ENCODE measurements at places on chromosomes 7 and 10. TPM values are rescaled to one million over a fixed set of nuclear protein-coding genes. Genes with fewer than 3 reads are reported as not detected.

GRCh38 chr7:103691291-103691690 lies 245.3 kb upstream of the SLC26A5 start:
- no peak for DNase-seq

DNA sequence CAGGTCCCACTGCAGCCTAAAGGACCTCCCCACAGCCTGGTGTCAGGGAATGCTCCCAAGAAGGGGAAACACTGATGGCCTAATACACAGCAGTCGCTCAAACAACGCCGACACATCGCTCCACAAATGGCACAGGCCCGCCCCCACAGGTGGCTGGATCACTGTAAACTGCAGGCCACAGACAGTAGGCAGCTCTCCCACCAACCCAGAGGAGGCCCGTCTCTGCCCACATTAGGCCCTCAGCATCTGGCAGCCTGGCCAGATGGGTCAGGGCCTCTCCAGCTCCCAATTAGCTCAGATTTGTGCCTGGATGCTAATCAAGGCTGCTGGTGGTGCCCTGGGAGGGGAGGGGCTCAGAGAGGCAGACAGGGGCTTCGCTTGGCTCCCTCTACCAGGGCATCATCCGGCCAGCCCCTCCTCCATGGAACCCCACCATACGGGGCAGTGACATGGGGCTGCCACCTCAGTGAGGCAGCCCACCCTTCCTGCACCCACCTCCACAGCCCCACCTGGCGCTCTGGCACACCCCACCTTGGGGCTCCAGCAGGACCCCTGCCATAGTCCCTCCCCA lies 42.7 kb downstream of the CAMK2B start:
- DNase-seq: no peak

Gene PDLIM1
- total RNA-seq: 67.4 TPM

Gene HECW1
- 5.6 TPM for total RNA-seq

DNA sequence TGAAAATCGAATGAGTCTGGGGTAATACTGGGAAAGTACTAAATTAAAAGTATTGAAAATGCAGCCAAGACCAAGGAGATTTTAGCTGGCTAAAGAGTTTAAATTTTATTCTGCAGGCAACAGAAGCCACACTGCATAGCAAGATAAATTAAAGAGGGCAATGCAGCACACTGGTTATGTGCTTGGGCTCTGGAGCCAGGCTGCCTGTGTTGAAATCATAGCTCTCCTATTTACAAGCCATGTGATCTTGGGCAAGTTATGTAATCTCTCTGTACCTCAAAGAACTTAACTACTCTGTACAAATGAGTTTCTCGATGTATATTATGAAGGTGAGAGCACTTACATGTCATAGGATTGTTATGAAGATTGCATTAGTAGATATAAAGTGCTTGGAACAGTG lies 9.9 kb downstream of the SLC25A13 start:
- no peak for DNase-seq

- no peak for DNase-seq
Measured at GRCh38 chr10:36676756-36677430, 448.5 kb upstream of the ANKRD30A start.

DNA sequence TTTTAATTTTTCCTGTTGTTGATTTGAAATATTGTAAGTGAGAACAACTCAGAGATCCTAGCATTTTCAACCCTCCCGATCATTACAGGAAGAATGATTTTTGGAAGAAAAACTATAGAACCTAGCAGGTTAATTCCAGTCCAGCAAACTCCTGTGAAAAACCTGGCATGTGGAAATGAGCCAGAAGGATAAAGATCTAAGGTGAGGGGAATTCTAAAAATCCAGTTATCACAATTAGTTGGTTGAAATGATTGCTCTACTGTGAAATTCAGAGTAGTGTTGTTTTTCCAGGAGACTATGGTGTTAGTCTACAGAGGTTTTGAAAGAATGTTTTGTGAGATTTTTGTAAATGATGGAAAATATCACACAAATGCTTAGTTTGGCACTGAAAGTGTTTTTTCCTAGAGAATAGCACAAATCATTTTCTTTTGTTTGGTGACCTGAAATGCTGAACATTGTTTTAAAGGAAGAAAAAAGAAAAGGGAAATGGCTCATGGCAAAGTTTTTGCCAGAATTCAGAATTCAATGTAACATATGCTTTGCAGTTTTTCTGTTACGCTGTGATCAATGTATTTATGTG lies 152.4 kb upstream of the SLC26A5 start:
- DNase-seq: no peak

- no peak for DNase-seq
Measured at GRCh38 chr10:113045147-113046055, 95.4 kb downstream of the TCF7L2 start.

GRCh38 chr7:159020987-159021386 lies 123.7 kb downstream of the VIPR2 start:
- DNase-seq: peak; percentile 70

GRCh38 chr10:89515031-89515841 lies 20.2 kb downstream of the SLC16A12 start:
- DNase-seq: no peak

DNA sequence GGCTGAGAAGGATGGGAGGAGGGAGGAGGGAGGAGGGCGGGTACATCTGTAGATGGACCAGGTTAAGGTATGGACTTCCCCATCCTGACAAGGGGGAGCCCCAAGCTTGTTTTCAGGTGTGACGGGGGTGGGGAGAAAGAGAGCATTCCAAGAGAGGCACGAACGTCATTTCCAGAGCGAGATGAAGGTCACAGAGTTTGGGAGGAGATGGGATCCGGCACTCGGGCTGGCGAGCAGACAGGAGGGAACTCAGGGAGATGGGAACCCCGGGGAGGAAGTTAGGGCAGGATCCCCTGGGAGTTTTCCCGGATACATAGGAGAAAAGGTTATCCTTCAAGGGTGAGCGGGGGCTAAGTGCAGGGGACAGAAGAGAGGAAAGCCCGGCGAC lies 118.8 kb downstream of the CUX1 start:
- no peak for DNase-seq

Gene PPP1R3A
- total RNA-seq: not detected

Gene TRIM4
- 25.1 TPM for total RNA-seq

GRCh38 chr10:116398224-116398623 lies 29.4 kb upstream of the PNLIPRP3 start:
- DNase-seq: no peak

Gene PNLIPRP3
- total RNA-seq: not detected

- no peak for DNase-seq
Measured at GRCh38 chr10:131584287-131584686, 272.8 kb upstream of the TCERG1L start.

DNA sequence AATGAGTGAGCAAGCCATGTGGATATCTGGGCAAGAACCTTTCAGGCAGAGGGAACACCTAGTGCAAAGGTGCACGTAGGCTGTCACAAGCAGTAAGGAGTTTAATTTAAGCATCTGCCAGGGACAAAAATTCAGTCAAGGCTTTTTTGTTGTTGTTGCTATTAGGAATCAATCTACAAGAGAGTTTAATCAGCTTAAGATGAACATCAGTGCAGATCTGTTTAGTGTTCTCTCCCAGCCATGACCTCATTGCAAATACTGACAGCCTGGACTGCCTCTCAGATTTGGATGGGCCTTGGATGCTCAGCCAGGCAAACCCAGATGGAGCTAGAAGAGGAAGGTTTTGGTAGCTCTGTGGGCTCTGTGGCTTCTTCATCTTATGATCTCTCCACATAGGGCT lies 3.3 kb upstream of the GLCCI1 start:
- DNase-seq: no peak

Gene ASB4
- total RNA-seq: 0.12 TPM

DNA sequence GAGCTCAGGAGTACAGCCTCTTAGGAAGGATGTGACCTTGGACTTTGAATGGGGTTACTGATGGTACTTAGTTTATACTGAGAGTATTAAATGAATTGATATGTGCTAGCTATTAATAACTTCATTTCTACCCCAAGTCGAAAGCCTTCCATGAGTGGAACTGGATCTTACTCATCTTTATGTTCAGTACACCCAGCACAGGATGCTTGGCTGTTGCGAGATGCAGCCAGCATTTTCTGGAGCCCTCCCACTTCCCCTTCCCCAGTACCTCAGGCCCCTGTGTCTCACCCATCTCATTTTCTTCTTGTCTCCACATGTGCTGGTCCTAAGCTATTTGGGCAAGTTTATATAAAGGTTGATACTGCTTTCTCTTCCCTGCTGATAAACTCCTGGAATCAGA lies 7.2 kb downstream of the UPP1 start:
- no peak for DNase-seq

- no peak for DNase-seq
Measured at GRCh38 chr10:133378251-133379096, 588 bp upstream of the PAOX start.

GRCh38 chr7:101162551-101163278 lies 2.7 kb downstream of the VGF start:
- no peak for DNase-seq

Gene SSBP1
- 171 TPM for total RNA-seq

Gene ATG9B
- 2.1 TPM for total RNA-seq

Gene KLF14
- 0.93 TPM for total RNA-seq

DNA sequence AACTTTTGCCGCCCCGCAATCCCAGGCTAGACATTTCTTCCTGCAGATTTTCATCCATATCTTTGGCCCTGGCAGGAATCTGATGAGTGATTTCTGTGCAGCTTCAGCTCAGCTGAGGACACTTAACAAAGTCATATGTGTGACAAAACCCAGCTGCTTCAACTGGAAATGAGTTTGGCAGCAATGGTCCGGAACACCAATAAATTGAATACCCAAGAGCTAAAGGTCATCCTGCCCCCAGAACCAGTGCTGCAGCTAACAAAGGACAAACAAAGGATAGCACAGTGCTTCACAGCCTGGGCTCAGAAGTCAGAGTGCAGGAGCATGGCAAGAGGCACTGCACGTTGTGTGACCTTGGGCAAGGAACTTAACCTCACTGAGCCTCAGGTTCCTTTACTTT lies 40.0 kb upstream of the TRIL start:
- DNase-seq: no peak

GRCh38 chr7:44460325-44460724 lies 30.1 kb downstream of the NUDCD3 start:
- DNase-seq: no peak

Gene FKBP6
- total RNA-seq: not detected

DNA sequence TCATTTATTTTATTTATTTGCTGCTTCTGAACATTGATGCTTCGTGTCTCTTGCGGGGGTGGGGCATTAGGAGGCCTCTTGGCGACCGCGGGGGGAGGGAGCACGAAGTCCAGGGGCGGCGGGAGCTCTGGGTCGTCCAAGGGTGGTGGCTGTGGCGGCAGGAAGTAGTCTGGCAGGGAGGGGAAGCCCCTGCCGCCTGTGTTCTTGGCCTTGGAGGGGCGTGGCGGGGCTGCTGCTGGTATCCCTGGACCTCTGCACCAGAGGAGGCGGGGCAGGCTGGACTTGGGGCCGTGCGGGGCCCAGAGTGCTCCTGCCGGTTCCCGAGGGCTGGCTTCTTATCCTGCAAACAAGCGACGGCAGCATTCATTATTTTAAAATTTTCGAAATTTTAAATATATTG lies 70.5 kb upstream of the ABI1 start:
- no peak for DNase-seq

DNA sequence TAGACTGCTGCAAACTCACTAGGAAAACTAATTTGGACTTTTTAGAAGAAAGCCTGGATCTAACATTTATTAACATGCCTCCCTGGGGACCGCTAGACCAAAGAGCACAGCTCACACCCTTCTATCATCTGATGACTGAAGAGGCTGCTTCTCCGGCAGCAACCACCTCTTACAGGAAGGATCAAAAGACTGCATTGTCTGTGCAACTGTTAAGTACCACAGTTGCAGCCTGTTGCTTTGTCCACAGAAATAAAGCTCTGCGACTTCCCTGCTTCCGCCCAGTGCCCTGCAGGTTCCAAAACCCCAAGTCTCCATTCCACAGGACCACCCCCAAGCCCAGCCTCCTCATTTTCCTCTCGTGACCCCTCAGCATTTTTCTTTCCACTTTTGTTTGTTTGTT lies 14.0 kb upstream of the PODXL start:
- DNase-seq: no peak

DNA sequence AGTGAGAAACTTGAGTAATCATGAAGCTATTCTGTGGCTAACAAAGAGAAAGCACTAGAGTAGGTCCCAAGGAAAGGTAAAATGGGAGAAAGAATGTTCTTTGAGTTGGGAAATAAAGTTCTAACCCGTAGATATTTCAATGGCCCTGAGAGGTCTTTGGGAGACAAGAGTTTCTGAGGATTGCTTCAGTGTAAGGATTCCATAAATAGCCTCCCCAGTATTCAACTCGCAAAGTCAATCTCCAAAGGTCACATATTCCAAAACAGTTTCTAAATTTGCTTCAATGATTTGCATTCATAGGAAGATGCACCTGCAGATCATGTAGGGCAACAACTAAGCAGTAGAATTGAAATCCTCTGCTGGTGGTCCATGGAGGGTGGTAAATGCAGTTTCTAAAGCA lies 238.5 kb downstream of the TMEM178B start:
- DNase-seq: no peak

DNA sequence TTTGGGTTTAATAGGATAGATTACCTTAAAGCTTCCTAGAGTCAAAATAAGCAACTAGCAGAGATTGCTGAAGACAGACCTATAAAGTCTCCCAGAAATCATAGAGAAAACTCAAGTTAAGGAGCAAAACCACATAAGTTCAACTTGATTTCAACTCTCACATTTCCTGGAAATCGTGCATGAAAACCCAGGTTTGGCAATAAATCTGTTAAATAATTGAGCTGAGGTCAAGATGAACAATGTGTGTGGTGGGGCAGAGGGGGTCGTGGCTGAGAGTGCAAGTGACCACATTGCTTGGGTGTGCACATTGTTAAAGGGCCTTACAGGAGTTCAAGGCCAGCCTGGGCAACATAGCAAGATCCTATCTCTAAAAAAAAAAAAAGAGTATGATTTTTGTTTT lies 636.5 kb downstream of the GALNT17 start:
- no peak for DNase-seq

DNA sequence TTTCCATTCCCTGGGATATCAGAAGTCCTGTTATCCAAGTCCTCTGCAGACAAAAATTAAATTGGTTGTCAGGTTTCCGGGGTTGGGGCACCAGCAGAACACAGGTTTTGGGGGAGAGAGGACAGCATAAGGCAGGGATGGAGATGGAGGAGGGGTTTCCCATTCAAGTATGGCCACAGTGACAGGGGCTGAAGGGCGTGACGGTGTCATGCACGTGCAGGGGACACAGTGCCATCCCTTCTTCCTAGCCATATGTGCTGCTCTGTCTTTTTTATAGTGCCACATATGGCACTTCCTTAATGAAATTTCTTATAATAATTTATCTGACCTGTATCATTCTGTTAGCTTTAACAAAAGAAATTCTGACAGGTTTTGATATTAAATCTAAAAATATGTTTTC lies 259.2 kb downstream of the PTEN start:
- no peak for DNase-seq

GRCh38 chr10:62050893-62051433 lies 149.5 kb downstream of the ARID5B start:
- DNase-seq: peak; percentile 32

Data from HCT116 (cell line).